Kidney epithelial cell (primary cell): ENCODE measurements at places on chromosomes 2 and 18.

DNA sequence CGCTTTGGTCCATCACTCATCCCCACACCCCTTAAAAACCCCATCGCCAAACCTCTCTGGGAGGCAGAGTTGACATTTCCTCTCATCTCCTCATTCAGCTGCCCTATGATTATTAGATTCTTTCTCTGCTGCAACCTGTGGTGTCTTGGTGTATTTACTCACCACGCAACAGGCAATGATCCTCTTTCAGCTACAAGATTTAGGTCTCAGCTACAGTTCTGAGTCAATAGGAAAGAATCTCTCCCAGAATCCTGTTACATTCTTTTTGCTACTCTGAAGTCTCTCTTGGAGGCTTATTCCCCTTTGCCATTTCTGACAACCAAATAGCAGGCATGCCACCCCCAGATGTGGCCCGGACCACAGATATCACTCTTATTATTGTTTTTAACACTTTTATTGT is 468.3 kb upstream of the GYPC start:
- no peak for DNase-seq

DNA sequence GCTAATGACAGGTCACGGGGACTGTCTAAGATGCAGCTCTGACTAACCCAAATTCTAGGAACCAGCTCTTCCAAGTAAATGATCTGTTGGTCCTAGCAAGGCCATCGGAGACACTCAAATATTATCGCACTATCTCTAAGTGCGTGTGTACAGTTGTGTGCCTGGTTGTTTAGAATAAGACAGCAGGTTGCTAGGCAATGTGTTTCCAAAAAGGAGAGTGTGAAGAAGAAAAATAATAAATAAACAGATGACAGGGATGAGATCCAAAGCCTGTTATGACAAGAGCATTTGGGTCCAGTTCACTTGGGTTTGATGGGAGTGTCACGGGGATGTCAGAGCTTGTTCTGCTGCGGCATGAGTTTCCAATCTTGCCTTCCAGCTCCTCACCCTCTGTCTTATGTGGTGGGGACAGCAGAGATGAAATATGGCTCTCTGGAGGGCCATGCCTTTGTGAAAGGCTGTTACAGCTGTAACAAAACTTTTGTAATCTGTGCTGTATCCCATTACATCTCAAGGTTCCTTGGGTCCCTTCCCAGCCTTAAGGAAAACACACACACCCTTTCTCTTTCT is 127.5 kb upstream of the TNP1 start:
- DNase-seq = no peak

DNA sequence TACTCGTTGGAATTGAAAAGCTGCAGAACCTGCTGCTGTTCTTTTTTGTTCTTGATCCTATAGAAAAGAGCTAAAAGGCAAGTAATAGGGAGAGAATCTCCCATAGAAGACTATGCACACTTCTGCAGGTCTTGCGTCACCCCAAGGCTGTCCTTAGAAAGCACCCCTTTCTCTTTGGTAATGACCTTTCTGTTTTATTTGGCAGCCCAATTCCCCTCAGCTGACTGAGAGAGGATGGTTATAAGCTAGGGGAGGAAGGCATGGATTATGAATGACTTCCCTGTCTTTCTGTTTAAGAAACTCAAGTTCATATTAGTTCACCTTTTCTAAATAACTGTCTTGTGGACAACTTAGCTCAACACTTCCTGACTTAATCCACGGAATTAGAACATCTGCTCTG is 122.9 kb downstream of the TXNL1 start:
- no peak for DNase-seq

DNA sequence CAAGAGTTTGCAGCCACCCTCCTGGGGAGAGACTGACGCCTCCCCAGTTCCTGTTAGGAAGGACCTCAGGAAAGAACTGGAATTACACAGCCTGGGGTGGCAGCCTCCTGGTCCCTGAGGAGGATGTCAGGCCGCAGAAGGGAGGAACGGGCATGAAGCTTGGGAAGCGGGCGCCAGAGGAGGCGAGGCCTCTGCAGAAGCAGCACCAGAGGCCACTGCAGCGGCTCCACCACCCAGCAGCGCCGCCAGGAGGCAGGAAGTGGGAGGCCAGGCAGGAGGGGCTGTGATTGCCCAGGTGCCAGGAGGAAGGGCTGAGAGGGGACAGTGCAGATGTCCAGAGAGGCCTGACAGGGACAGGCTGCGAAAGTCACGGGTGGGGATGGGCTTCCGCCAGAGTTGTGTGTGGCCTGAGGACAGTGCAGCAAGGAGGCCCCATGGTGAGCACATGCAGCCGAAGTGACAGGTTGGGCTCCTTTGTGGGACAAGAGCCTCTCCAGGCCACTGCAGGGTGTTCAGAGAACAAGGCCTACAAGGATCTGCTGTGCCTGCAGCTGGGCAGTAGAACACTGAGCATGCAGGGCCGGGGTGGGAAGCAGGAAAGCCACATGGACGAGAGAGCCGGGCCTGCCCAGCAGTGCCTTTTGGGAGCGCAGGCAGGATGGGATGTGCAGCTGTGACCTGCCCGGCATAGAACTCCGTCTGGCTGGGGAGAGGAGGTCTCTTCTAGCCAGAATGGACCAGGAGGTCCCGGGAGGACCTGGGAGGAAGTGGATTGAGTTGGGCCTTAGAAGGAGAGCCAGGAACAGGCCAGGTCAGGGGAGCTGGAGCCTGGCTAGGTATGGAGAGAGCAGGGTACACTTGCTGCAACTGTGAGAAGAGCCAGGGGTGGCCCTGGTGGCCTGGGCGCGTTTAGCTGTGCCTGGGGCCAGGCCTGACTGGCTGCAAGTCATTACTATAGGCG is 39.1 kb upstream of the ALPP start:
- no peak for DNase-seq

GRCh38 chr2:37984589-37984988 is 59.5 kb downstream of the RMDN2 start:
- no peak for DNase-seq

- DNase-seq = no peak
These were observed 216.8 kb downstream of the RAD51AP2 start for GRCh38 chr2:17301437-17301836.
